Mesenchymal stem cell (in vitro differentiated cells and primary cell): ENCODE measurements at places on chromosomes 11 and 22.

DNA sequence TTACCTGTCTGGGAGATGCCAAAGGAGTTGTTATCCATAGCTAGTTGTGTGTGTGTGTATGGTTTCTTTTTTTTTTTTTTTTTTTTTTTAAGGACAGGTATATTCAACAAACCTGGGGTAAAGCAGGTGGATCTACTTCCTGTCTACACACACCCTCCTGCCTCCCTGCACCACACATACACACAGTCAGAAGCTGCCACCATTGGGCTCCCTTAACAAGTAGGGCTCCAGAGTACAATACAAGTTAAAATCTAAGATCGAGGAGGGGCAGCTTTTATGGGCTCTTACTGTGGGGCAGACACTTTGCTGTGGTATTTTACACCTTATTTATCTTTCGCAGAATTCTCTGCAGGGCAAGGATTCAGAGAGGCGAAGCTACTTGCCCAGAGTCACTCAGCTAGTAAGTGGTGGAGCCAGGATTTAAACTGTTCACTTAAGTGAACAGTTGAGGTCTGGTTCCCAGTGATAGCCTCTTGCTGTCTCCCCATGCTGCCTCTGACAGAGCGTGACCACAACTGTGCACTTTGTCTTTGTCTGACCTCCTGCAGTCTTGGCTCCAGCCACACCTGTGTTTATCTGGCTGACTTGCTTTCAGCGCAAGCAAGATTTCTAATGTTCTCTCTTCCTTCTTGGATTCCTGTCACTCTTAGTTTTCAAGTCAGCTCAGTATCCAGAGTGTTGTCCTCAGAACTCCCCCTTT is 135.0 kb downstream of the CSNK2A3 start:
- no peak for DNase-seq

GRCh38 chr11:34585735-34586487 is 35.0 kb upstream of the EHF start:
- DNase-seq: peak; percentile 56

- no peak for DNase-seq
These were observed 33.7 kb upstream of the SMPD1 start for GRCh38 chr11:6356503-6357055.

DNA sequence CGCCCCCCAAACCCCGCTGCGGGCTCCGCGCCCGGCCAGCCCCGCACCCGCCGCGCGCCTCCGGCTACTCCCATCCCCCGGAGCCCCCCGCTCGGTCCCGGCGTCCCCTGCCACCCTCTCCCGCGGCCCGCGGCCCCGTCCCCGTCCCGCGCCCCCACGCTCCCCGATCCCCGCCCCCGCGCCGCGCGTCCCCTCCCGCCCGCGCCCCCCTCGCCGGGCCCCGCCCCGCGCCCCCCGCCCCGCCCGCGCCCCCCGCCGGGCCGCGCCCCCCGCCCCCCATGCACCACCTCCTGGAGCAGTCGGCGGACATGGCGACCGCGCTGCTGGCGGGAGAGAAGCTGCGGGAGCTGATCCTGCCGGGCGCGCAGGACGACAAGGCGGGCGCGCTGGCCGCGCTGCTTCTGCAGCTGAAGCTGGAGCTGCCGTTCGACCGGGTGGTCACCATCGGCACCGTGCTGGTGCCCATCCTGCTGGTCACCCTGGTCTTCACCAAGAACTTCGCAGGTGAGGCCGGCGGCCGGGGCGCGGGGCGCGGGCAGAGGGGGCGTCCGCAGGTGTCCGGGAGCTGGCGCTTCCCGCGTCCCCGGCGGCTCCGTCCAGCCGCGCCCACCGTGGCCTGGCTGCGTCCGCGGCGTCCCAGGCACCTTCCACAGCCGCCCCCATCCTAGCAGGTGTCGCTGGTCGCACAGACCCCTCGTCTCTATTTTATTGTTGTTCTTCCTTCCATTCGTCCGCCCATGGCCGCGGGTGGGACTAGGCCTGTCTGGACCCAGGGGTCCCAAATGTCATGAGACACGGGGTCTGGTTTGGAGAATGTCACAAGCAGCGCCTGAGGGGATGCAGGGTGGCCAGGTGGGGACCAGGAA is at the start of gene PANX2:
Gene PANX2 (plus strand): TSS at position 279 of the 866 bp plus-strand sequence. CDS start 0 bp downstream, at position 279.
- DNase-seq: peak; percentile 14

- peak; percentile 90 for DNase-seq
These were observed at the start of gene YDJC for GRCh38 chr22:21629255-21630149. YDJC (minus strand) TSS chr22:21630022; CDS start chr22:21630014, 8 bp downstream.

DNA sequence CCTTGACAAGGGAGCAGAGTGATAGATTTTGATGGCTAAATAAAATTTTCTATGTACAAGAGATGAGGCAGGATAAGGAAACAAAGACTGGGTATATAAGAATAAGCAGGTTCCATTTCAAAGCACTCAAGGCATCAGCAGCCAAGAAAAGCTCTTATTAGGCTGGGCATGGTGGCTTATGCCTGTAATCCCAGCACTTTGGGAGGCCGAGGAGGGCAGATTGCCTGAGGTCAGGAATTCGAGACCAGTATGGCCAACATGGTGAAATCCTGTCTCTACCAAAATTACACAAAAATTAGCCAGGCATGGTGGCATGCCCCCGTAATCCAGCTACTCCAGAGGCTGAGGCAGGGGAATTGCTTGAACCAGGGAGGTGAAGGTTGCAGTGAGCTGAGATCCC is 563.4 kb upstream of the CCDC179 start:
- no peak for DNase-seq

- DNase-seq: no peak
These were observed 507.6 kb downstream of the MIAT start for GRCh38 chr22:27164781-27165503.

DNA sequence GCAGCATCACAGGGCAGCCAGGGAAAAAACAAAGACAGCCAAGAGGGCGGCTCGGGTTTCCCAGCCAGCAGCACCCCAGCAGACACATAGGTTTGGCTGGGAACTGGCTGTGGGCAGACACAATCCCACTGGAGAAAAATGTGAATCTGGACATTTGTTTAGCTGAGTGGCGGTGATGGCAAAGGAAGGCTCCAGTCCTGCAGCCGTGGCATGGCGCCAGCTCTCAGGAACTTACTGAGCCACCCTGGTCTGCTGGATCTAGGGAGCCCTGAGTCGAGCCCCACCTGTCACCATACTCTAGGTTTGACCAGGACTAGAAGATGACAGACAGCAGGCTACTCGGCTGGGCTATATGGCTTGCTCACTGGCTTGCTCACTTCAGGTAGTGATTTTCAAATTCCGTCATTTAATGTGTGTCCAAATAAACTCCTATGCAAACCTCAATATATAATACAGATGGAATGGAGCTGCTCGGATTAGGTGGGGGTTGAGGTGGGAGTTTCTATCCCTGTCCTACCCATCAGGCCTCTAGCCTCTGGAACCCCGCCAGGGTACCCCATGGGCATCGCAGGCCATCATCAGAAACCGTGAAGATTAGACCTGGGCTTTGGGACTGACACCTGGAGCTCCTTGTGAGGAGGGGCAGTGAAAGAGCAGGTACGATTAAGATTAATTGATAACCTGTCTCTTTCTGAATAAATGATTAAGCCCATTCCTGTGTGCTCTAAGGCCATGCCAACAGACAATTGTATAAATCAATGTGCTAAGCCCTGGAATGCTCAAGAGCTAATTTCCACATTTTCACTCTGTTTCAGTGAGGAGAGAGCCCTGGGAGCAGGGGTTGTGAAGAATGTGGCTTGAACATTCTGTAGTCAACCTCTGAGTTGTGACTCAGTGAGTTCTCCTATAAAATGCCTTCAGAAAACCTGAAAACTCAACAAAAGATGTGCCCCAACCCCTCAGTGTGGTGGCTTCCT is 42.5 kb downstream of the GALNT18 start:
- DNase-seq: no peak

GRCh38 chr22:42410708-42411107 is 21.5 kb downstream of the NFAM1 start:
- no peak for DNase-seq

- no peak for DNase-seq
These were observed 12.0 kb upstream of the GDPD5 start for GRCh38 chr11:75537740-75538139.

- peak; percentile 55 for DNase-seq
These were observed 147.3 kb downstream of the FEZ1 start for GRCh38 chr11:125348674-125349309.

DNA sequence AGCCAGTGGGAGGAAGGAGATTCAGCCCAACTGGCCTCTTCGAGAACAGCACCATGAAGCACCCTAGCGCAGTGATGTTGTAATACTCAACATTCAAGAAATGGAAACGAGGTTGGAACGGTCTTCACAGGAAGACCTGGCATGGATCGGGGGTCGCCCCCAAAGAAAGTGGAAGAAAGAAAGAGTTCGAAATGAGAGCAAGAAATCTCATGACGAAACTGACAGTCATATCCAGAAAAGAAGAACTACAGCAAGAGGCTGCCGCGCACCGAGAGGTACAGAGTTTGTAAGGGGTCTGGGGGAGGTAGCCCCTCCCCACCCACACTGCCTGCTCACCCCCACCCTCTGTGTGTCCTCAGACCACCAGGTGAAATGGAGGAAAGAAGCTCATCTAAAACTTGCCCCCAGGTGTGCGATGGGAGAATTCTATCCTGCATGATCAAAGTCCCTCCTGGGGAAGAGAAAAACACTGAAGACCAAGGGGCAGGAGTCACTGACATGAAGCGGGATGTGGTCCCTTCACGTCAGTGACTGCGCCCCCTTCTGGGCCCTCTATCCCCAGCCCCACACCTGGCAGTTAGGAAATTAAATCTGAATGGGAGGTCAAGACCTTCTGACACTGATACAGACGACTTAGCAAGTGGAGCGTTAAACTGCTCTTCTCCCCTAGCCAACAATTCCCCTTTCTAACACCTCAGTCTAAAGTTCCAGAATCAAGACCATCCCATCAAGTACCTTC is 52.9 kb upstream of the SPATA19 start:
- no peak for DNase-seq

- no peak for DNase-seq
These were observed 53.6 kb downstream of the OSBPL5 start for GRCh38 chr11:3111466-3111865.

GRCh38 chr11:109302591-109303334 is 119.2 kb upstream of the C11orf87 start:
- DNase-seq: no peak

DNA sequence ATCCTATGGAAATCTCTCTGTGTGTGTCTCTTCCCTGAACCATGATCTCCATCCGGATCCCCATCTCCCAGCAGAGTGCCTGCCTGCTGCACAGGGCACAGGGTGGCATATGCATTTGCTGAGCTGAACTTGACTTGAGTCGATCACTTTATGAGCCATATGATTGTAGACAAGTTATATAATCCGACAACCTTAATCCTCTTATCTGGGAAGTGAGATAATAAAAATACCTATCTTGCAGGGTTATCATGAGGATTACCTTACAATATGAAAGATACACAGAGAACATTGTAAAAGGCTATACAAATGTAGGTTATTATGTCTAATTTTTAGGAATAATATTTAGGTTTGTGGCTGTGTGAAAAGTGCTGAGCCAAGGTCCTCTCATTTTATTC is 124.5 kb downstream of the ST3GAL4 start:
- DNase-seq: no peak

- DNase-seq: no peak
These were observed 985.6 kb downstream of the BRD1 start for GRCh38 chr22:48841881-48842582.

GRCh38 chr11:32118025-32118974 is 27.4 kb downstream of the RCN1 start:
- DNase-seq: peak; percentile 70

DNA sequence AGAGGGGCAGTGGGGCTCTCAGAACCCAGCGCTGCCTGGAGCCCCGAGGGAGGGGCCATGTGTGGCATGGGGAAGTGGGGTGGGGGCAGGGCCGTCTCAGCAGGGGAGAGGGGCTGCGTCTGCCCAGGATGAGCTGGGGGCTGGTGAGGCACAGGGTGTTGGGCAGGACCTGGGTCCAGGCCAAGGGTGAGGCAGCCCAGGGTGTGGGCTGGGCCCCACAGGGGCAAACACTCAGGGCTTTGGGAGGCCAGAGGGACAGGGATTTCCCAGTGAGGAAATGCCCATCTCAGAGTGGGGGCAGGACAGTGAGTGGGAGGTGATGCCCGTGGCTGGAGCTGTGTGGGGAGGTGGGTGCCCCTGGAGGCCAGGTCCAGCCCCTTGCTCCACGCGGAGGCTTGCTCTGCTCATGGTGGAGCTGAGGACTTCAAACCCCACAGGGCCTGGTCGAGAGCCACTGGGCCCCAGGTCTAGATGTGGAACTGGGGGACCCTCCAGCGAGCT is 5.4 kb downstream of the PLXNB2 start:
- DNase-seq: peak; percentile 56

- DNase-seq: no peak
These were observed 2381.0 kb downstream of the LRRC4C start for GRCh38 chr11:39078465-39078864.

GRCh38 chr22:46963672-46964545 is 201.5 kb downstream of the TBC1D22A start:
- DNase-seq: no peak

DNA sequence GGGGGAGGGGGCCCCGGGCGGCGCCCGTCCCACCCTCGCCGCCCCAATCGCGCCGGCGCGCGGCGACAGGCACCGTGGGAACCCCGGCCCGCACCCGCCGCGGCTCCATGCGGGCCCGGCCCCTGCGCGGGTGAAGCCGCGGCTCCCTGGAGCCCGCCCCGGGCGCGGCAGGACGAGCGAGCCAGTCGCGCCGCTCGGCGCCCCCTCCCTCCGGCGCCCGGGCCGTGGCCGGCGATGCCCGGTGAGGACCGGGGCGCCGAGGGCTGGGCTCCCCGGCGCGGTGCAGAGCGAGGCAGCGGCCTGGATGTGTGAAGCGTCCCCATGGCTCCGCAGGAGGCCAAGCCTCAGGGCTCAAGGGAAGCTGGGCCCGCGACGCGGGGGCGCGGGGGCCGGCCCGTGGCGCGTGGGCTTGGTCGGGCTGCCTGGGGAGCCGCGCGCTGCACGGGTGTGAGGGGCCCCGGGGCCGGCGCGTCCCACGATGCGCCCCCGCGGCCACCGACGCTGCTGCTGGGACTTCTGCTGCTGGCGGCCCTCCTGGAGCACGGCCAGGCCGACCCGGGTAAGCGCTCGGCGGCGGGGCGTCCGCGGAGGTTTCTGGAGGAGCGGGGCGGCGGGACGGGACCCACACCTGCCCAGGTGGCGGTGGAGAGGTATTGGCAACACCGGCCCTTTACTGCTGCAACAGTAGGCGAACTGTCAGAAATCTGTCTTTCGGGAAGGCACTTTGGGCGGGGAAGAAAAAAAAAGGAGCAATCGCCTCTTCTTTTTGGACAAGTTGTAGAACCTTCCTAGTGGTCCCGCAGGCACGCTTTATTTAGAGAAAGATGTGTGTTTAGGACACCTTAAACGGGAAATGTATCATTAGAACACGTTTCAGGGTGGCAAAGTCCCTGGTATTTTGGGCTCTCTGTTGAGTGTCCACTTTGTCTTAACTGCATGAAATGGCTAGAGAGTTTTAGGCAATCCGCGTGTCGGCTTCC is 119.4 kb downstream of the HIPK3 start:
- DNase-seq: no peak

DNA sequence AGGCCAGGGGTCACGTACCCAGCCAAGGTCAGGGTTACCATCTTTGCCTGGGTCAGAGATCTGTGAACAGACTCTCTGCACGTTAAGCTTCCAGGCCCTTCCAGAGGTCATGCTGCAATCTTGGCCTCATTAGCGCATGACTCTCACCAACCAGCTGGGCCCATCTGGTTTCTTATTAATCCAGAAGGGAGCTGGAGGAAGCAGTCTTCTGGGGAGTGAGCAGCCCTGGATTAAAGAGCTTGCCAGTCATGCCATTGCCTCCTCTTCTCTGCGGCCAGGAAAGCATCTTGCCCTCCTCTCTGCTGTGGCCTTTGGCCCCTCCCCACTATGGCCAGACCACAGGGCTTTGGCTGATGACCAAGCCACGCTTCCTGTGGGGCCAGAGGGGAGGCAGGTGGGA is 57.4 kb downstream of the CHST1 start:
- peak; percentile 40 for DNase-seq
